Testis (tissue), 5 donors: ENCODE measurements at places on chromosomes 7 and 10. TPM values are rescaled to one million over a fixed set of nuclear protein-coding genes. Genes with fewer than 3 reads are reported as not detected.

DNA sequence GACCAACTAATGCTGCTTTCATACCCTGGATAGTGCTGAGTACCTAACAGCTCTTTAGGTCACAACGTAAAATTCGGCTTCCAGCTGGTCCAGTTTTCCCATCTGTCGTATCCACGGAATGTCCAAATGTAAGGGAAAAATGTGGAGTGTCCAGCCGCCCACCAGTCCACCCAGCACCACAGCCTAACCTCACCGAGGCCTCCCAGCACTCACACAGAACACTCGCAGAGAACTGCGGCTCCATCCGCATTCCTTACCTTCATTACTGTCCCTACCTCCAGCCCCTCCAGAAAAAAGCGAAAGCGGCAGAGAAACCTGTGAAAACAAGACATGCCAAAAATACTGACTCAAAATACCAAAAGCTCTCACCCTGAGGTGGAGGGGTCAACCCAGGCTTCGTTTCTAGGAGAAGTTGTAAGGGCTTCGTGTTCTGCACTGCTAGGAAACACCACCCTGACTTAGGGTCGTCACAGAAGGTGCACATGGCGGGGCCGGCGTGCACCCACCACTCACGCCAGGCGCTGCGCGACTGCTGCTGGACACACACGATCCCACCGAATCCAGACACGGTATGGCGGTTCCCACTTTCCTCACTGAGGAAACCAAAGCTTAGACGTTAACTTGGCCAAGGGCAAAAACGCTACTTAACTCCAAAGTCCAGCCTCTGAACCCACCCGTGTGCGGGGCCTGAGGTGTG lies 73.9 kb downstream of the AMZ1 start:
- DNase-seq = no peak
- no peaks in the 10 kb centered on the region for H3K27me3 ChIP-seq
- H3K36me3 ChIP-seq = no peaks in the 10 kb centered on the region
- peak overlapping the region; percentile 47 for H3K4me3 ChIP-seq

Gene PTF1A
- total RNA-seq = 5.1 TPM

DNA sequence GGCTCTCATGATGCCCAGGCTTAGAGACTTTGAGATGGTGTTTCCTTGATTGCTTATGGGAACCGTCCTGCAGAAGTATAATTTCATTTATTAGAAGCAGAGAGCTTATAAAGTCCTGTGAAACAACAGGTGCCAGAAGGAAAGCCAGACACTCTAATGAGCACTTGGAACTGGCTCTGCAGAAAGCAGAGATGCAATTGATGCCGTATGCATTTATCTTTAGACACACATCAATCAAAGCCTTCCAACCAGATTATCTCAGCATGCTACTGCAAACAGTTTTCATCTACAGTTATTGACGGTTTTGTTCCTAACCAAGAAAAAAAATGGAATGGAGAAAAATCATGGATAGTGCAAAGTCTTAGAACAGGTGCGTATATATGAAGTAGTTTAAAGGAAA lies 371.7 kb upstream of the PRKCQ start:
- DNase-seq = no peak
- no peaks in the 10 kb centered on the region for H3K36me3 ChIP-seq
- H3K4me1 ChIP-seq = no peaks in the 10 kb centered on the region
- H3K4me3 ChIP-seq = no peak overlapping the region

GRCh38 chr10:133159611-133159949 lies 439 bp upstream of the KNDC1 start:
- H3K4me1 ChIP-seq = peaks cover 18% of the 10 kb centered on the region
- H3K27ac ChIP-seq = no peak overlapping the region
- H3K27me3 ChIP-seq = no peaks in the 10 kb centered on the region
- DNase-seq = no peak

DNA sequence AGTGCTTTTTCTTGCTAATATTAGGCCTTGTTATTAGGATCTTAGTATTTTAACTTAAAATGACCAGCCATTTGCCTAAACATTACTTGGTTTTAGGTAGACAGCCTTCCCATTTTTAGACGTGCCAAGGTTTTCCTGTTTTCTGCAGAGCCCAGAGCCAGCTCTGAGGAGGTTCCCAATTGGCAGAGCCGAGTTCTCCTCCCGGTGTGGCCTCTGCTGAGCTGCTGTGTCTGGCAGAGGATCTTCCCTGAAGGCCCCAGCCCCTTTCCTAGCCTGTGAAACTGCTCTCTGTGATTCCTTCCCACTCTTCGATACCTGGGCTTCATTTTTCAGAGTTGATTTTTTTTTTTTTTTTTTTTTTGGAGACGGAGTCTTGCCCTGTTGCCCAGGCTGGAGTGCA lies 91.4 kb downstream of the EEPD1 start:
- no peak overlapping the region for H3K4me3 ChIP-seq
- no peaks in the 10 kb centered on the region for H3K4me1 ChIP-seq
- no peaks in the 10 kb centered on the region for H3K27me3 ChIP-seq
- no peaks in the 10 kb centered on the region for H3K36me3 ChIP-seq
- H3K27ac ChIP-seq = no peak overlapping the region
